ENCODE measurements at places on chromosomes 2 and 18.

DNA sequence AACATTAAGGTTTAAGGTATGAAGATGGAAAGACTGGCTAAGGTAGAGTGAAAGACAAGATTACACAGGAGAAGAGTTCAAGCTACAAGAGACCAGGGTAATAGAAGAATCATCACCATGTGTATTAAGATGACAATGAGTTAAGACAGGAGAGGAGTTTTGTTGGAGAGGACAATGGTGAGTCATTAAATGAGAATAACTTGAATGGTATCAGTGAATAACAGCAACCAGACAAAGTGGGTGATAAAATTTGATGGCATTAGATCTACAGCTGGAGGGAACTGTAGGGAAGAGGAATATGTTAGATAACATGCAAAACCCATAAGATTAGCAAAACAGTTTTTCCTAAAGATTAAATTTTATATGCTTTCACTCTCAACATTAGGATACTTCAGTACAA lies 18.8 kb upstream of the ENOSF1 start:
- no peak for DNase-seq

DNA sequence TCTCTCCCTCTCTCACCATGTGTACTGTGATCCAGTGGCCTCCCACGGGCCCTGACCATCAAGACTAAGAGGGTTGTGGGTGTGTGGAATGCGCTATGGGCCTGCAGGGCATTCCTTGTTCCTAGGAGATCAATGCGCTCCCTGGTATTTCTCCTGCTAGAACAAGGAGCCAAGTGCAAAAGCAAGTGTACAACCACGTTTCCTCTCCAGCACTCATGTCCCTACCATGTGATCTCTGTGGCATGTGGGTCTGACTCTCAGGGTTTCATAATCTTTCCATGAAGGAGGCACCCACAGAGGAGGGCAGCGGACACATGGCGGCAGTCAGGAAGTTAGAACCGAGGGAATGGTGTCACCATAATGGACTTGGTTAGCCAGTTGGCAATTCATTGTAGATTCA lies 91.4 kb downstream of the MAPK4 start:
- DNase-seq, result no peak

GRCh38 chr2:24429197-24430074 lies 61.6 kb upstream of the NCOA1 start:
- DNase-seq, result no peak

- no peak for DNase-seq
Observed at GRCh38 chr18:68179811-68180210, 535.1 kb downstream of the TMX3 start.

GRCh38 chr2:3170792-3171455 lies 206.7 kb downstream of the EIPR1 start:
- DNase-seq, result no peak

DNA sequence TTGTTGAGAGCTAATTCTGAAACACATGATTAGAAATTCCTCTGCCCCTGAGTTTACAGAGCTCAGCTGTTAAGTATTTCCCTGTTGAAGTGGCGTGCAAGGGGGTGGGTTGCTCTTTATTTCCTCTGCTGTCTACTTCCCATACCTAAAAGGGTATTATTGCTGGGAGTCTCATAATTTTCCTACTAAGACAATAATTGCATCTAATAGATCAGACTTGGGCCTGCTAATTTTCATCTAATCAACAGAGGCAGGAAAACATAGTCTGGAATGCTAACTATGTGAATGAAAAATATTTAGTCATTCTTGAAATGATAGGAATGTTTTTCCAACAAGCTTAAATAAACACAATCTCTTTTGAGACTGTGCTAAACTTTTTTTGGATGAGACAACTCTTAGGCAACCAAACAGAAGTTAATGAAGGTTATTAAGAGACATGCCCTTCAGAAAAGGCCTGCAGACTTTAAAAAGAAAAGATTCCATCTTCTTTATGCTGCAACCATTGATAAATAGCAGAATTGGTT lies 111.4 kb downstream of the FEZ2 start:
- DNase-seq, result no peak

DNA sequence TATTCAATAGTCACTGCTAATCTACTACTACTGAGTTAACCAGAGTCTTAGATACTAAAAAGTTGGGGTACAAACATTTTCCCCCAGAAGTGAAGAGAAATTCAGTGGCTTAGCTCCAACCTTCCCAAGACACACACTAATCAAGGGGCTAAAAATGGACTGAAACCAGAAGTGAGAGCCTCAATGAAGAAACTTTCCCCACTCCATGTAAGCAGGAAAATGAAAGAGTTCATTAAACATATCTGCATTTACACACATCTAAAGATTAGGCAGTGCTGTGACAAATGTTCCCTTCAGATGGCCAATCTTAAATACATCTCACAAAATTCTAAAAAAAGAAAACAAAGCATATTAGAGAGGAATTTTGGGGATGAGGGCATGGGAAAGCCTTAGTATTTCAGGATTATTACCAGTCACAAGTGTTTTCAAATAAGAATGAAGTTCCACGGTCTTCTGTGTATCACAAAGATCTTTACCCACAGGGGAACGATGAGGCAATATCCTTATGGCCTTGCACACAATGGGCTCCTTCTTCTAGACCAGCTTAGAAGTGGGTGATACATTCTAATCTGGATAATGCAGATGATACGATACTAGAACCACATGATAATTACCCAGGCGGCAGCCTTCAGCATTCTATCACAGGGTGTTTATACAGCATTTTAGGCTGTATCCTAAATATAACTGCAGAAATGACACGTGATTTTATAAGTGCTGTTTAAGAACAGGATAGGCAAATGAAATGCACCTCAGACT lies 17.1 kb downstream of the ANKRD44 start:
- no peak for DNase-seq

DNA sequence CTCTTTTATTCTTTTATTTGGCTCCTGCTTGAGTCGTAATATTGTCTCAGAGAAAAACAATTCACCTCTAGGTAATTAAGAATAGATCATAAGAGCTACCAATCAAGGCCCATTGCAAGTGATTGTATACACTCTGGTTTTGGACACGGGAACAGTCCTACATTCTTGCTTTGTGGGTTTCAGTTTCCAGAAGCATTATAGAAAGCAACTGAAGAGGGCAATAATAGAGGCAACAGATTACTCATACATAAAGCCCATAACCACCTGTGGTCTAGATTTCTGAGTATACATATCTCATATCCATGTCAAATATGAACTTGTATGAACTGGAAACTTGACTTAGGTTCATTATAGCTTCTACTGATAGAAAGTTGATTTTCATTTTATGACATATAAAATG lies 65.4 kb downstream of the DIS3L2 start:
- DNase-seq, result no peak

- DNase-seq, result no peak
Observed at GRCh38 chr2:166234112-166234846, 106.5 kb upstream of the SCN1A start.
